ENCODE measurements at places on chromosomes 1 and 21.

DNA sequence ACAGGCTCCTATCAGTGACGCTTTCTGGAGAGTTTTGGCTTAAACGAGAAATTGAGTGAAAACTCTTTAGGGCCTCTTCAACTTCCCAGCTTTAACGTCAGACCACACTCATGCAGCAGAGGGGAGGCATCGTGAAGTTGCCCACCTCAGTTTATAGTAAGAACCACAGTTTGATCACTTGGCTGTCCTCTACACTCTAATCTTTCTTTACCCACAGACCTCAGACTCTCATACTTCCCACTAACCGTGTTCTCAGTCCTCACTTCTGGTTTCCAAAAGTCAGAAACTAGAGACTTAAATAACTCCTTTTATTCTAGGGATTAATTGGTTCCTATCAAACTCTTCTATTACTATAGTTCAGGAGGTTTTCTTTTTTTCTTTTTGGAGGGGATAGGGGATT lies 302.2 kb downstream of the NTNG1 start:
- DNase-seq = no peak

DNA sequence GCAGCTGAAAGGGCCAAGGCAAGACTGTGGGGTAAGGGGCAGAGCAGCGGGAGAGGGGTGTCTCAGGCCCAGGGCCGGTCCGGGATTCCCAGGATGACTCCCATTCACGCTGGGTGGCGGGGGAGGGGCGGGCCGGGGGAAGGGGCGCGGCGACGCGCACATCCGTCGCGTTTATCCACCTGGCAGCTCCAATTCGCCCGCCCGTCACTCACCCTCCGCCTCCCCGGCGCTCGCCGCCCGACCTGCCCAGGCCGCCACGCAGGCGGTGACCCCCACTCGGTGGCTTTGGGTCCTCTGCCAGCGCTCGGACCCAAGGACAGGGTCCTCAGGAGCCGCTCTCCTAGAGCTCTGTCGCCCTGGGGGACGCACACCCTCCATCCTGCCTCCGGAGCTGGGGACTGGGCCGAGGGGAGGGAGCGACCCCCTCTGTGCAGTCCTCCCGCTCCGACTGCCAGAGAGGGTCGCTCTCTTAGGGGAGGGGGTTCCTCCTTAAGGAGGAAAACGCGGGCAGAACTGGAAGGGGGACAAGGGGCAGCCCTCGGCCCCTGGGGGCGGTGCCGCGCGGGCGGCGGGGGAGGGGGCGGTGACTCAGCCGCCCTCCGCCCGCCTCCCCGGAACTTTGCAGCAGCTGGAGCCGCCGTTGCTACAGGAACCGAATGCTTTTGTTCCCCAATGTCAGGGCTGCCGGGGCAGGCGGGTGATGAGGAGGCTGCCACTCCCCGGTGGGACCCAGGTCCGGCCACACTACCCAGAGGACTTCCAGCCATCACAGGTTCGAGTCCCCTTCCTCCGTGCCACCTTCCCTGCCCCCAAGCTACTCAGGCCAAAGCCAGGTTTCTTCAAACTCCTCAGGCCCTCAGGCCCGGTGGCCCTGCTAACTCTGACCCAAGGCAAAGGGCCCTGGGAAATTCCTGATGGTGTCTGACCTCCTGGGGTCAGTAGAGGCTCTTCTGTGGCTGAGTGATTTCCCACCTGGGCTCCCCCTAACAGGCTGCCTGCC lies 3.4 kb downstream of the ADGRB2 start:
- DNase-seq = peak; percentile 64

- DNase-seq = no peak
These were observed 19.9 kb downstream of the ALDH9A1 start for GRCh38 chr1:165678509-165678908.

- no peak for DNase-seq
These were observed 45.0 kb upstream of the DAB1 start for GRCh38 chr1:57468641-57469523.

DNA sequence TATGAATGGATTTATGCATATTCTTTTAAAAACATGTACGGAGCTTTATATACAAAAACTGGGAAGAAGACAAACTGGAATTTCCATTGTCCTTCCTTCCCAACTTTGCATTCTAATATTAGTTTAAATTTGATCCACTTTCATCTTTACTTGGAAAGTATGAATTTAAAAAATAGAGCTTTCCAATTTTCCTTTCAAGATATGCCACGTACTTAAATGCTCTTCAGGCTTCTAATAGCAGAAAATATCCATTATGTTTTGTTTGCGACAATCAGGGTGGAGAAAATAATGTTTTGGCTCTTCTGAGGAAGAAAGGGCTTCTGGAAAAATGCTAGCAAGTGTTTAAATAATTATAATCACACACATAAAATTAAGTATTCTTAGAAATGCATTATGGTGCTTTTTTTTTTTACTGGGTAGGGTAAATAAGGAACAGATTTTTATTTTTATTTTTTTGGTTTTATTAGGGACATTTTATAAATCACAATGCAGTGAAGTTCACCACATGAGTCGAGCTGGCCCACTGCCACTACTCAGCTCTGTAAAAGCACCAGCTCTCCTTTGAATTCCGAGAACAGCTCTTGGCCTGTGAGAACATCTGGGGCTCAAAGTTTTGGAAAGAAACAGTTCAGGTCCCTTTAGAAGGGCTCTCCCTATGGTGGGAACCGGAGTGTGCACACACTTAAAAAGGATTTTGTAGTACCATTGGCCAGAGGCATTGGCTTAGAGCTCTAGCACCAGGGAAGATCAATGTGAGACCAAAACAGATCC lies 287.4 kb upstream of the LYPLAL1 start:
- DNase-seq = no peak

GRCh38 chr21:29904359-29905282 lies 35.2 kb downstream of the GRIK1 start:
- peak; percentile 57 for DNase-seq

Measured in COR-L47 (cell line).